Suprapubic skin (tissue), 4 donors: ENCODE measurements at places on chromosomes 4 and X.

- DNase-seq, result no peak
Observed at GRCh38 chrX:135977611-135978010, 3.8 kb upstream of the MMGT1 start.

DNA sequence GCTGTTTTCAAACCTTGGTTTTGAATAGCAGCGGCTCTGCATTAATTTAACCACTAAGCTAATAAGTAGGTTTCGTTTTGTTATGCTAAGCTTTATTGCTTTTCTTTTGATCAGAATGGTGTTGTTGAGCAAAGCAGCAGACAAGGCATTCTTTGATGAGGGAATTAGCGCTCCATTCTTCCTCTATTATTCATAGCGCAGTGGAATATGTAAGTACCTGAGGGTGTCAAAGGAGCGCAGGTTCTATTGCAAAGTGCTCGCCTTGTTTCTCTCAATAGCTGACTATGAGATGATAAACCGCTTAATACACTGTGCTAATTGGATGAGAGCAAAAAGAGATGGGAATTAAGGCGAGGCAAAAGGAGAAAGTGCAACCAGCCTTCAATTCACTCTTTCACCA is 16.3 kb downstream of the ARX start:
- no peak for DNase-seq

GRCh38 chr4:955161-955921 is 18.0 kb downstream of the DGKQ start:
- no peak for DNase-seq

GRCh38 chr4:112327965-112328733 is 31.0 kb downstream of the ALPK1 start:
- DNase-seq, result no peak

DNA sequence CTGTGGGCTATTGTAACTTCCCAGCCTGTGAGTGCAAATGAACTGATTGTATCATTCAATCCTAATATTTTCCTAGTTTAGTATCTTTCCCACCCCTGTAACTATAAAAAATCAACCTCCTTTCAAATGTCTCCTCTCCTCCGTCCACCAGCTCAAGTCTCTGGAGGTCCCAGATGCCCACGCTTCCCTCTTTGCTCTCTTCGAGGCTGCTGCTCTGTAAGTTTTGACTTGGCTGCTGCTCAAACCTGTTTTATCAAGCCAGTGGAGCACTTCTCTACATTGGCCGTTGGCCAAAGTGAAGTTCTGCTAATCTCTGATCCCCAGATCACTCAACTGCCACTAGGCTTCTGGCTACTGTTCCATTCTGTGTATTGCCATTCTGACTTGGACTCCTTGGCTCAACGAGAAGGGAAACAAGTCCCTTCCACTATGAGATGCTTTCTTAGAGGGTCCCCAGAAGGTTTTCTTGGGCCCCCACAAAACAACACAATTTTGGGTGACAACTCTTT is 60.7 kb upstream of the RAPGEF2 start:
- DNase-seq, result no peak

DNA sequence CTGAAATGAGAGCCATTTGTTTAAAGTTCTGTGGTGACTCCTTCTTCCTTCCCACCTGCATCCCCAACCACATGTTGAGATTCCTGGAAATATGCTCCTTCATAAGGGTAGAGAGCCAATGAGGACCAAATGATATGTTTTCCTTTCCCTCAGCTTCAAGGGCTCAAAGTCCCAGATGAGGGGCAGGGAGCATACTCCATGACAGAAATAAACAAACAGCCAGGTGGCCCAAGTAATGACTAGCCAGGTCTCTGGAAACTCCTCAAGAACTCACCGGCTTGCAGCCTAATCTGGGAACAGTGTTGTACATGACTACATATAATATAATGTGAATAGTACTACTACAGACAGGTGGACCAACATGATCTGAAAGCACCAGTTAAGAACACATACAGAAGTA is 392.3 kb downstream of the PACRGL start:
- DNase-seq, result no peak

GRCh38 chr4:82799006-82799881 is 648 bp upstream of the SCD5 start:
- DNase-seq, result no peak

DNA sequence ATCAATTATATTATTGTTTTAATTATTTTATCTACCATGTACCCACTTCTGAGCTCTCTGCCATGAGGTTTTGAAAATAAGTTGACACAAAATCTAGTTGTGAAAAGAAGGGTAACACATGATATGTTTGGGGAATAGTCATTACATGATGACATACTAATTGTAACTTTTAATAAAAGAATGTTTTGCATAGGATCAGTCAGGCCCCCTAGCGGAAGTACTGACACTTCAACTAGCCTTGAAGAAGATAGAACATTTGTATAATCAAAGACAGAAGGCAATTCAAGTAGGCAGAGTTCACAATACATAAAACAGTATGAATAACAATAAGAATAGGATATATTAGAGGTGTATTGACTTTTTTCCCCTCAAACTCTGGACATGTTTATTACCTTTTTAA is 1191.0 kb upstream of the AGA start:
- no peak for DNase-seq

GRCh38 chrX:9352694-9353411 is 112.0 kb upstream of the TBL1X start:
- DNase-seq, result no peak

GRCh38 chr4:143397335-143397734 is 60.7 kb downstream of the GAB1 start:
- DNase-seq, result no peak

GRCh38 chrX:140065961-140066662 is 100.8 kb upstream of the CXorf66 start:
- no peak for DNase-seq

DNA sequence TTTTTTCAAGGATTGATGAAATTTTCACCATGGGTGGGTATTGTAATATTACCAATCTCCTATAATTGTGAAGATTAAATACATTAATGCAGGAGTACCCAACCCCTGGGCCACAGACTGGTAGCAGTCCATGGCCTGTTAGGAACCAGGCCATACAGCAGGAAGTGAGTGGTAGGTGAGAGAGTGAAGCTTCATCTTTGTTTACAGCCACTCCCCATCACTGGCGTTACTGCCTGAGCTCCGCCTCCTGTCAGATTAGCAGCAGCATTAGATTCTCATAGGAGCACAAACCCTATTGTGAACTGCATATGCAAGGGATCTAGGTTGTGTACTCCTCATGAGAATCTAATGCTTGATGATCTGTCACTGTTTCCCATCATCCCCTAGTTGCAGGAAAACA is 15.1 kb downstream of the RAPGEF2 start:
- no peak for DNase-seq

DNA sequence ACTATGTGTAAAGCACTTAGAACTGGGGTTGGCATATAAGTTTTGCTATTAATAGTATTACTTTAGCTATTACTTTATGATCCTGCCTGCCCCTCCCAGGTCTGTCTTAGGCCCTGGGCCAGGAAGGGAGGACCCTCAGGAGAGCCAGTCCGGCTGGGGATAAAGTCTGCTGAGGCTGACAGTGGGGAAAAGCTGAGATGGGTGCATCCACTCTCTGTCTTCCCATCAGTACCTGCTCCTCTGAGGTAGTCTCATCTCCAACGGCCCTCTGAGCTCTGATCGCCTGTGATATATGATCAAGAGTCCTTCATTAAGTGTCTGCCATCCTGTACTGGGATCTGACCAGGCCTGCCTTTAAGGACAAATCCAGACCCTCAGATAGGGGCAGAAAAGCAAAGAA is 156.5 kb upstream of the PJA1 start:
- DNase-seq, result no peak

DNA sequence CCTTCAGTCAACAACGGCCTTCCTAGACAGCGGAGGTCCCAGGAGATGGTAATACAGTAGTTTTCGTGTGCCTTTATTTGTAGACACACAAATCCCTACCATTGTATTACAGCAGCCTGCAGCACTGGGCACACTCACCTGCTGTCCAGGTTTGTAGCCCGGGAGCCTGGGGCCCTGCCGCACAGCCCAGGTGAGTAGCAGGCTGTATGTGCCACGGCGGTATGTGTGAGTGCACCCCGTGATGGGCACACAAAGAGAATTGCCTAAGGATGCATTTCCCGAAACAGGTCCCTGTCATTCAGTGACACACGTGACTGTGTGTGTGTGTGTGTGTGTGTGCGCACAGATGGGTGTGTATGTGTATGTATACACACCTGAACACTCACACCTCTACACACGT is 8.1 kb upstream of the SLC25A6 start:
- DNase-seq, result peak; percentile 10

DNA sequence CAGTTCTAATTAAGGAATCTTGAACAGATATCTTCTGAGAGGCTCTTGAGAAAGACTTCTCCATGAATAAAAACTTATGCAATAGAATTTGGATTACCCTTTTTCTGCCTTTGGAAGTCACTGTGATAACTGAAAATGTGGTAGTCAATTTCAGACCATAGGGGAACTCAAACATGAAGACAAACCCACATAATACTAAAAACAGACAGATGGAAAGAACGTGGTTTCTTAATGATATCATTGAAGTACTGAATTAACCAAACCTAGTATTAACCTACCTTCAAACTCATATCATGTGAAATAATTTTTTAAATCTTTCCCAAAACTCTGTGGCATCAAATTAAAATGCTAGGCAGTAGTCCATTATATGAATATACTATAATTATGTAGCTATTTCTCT is 153.5 kb downstream of the CAMK2D start:
- no peak for DNase-seq

DNA sequence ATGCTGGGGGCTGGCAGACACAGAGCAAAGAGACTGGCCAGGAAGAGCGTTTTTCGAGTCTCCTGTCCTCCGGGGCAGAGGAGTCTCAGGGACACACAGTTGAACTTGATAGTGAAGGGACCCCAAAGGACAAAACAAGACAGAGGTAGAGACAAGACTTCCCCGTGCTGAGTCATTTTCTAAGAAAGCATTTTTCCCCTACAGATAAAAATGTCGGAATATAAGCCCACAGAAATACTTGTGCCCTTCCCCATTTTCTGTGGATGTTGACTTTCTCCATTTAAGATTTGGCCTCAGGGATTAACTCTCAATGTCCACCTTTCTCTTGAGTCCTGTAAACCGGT is 523 bp upstream of the BTK start:
- DNase-seq, result no peak

DNA sequence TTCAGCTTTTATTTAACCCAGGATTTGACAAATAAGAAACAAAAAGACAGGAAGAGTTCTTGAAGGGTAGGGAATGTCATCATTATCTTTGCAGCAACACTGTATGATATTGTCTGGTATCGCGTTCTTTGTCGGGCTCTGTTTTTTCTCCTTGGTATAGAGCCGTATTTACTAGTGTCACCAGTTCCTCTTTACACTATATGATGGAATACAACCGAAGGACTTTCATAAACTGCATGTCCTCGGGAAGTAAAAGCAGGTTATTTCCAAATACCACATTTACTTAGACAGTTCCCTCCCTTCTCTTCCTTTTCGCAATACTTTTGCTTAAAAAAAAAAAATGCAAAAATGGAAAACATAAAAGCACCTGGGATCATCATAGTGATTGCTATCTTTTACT is 96.6 kb upstream of the IL13RA1 start:
- DNase-seq, result no peak

- DNase-seq, result no peak
Observed at GRCh38 chr4:48831532-48832030, 693 bp downstream of the OCIAD1 start.

DNA sequence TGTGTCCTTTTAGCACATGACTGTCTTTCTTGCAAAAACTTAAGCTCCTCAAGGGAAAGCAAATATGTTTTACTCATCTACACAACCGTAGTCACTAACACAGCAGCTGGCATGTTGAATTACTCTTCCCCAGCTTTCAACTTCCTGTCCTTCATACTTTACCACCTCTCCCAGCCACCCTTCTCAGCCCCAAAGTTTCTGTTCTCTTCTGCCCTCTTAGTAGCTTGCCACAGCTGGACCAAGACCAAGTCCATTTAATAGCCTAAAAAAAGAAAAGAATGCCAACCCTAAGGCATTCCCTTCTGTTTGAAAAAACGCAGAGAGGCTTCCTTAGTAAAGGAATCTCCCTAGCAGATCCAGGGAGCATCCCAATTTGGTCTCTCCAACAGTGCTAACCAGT is 36.8 kb downstream of the SRPX2 start:
- DNase-seq, result no peak

DNA sequence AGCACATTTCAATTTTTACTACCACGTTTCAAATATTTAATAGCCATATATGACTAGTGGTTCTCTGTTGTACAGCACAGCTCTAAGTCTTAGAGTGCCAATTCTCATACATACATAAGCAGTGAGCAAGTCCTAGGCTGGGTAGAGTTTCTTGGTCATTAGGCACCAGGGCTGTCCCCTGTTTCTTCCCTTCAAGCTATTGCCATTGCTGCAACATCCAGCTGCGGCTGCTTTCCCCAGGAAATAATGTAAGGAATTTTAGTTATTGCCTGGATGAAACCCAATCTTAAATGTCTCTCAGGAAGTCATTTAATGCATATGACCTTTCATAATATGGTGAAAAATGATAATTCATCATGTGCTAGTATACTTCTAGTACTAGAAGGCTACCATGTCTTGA is 74.1 kb upstream of the PPP3CA start:
- no peak for DNase-seq

GRCh38 chr4:174314274-174314673 is 30.6 kb downstream of the CEP44 start:
- no peak for DNase-seq

DNA sequence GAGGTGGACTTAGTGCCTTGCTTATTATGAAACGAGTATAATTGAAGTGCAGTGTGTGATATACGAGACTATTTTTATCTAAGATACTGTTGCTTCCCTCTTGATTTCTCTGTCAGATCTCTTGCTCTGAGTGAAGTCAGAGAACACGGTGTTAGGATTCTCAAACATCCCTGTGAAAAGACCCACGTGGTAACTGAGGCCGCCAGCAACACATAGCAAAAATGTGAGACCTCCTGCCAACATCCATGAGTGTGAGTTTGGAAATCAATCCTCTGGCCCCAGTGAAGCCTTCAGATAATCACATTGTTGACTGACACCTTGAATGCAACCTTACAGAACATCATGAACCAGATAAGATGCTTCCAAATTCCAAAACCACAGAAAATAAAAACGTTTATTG is 954.4 kb downstream of the FAT4 start:
- no peak for DNase-seq

DNA sequence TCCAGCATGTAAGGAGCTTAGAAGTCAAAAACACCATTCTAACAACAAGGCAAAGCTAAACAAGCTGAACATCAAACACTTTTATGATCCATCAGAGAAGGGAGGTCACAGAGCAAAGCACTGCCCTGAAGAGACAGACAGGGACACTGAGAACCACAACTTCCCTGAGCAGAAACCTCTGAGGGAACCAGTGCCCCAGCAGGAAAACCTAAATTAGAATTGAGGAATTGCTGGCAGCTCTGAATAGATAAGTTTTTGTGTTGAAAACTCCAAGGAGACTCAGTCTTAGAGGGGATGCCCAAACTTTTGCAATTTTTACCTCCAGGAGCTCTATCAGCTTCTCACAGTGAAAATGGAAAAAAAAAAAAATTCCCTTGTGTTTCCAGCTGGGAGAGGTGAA is 83.0 kb upstream of the MAPK10 start:
- DNase-seq, result no peak
